ENCODE measurements at places on chromosomes 3 and 15.

GRCh38 chr3:43729707-43730414 is 39.1 kb downstream of the ABHD5 start:
- no peak for DNase-seq

DNA sequence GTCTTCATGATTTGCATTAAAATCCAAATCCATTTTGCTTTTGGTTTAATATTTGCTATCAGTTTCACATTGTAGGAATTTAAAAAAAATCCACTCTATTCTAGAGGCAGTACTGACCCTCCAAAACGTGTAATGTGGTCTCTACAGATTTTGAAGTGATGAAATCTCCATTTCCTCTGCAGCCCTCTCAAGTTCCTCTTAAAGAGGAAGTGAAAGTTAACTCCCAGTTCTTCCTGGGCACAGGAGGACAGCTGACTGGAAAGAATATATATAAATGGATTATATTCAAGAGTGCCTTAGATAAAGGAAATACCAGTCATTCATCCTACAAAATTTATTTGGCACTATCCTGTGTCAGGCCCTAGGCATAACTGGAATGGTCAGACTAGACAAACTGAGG is 83.5 kb upstream of the PLCL2 start:
- DNase-seq, result no peak

DNA sequence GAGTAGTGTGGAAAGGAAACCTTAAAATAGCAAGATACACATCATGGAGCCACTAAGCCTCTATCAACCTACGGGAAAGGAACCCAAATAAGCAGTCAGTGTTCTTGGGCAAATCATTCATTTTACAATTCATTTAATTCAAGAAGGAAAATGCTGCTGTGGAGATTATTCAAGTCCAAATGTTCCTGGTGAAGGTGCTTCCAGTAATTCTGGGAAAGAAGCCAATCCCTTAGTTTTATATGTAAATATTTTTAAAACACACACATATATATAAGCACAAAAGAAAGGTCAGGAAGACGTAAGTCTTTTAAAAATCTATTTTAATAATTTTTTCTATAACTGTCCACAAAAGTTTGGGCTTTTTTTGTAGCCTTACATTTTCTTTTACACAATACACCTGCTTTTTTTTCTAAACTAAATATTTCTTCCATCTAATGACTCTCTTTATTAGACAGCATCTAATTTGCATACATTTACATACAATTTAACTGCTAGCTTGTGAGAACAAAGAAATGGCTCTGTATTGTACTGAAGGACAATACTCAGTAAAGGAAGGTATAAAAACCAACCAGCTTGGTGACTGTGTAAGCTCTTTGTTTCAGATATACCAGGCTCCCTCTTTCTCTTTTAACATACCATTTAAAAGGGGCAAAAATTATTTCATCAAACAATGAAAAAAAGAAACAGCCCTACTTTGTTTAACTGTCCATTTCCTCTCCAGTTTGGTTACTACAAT is 269.5 kb downstream of the ZBTB20 start:
- DNase-seq, result no peak

- no peak for DNase-seq
Observed at GRCh38 chr3:17207019-17207418, 322.3 kb downstream of the PLCL2 start.

GRCh38 chr3:191331388-191331787 is 1.1 kb upstream of the UTS2B start:
- DNase-seq, result no peak

DNA sequence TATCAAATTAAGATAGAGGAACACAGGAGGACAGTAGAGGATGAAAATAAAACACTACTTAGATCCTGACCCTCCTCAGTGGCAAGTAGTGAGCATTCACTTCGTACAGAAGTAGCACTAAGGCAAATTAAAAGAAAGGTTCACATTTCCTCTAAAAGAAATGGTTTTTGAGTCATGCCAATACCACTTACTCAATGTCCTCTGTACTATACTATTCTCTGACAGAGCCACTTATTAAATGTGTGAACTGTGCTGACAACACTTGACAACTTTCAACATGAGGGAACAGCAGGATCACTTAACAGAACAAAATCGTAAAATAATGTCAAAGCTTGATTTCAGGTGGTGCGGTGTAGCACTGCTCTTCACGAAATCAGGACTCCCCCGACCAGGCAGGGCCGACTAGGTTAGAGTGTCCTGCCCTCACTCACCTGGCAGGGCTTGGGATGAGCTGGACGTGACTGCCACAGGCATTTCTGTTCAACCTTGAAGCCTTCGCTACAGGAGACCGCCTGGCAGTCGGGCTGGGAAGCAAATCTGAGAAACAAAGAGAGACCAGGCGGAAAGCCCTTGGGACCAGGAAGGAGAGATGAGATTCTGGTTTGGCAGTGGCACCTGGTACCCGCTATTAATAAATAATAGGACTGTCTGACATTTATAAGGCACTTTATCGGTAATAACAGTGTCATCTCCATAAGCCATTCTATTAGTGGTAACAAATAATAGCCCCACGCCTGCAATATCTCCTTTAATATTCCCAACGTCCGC is 611 bp upstream of the SLC27A2 start:
- no peak for DNase-seq

- DNase-seq, result no peak
Observed at GRCh38 chr3:77247061-77247460, 207.2 kb downstream of the ROBO2 start.

DNA sequence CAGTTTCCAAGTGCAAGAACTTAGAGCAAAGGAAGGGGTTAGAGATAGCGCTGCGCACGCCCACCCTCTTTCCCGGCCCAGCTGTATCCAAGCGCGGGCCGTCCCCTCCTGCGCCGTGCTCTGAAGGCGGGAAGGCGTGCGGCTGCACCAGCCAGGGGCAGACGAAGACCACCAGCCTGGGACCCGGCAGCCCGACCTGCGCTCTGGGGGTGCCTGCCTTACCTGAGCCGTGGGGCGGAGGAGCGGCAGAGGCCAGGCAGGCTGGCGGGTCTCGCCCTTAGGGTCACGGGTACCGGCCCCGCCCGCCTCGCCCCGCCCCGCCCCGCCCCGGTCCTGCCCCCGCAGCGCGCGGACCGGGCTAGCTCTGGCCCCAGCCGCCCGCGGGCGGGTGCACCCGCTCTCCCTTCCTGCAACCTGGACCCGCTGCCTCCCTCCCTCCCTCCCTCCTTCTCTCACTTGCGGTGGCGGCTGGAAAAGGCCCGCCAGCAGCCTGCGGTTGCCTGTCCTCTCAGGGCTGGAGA is at the start of gene WDR72:
Gene WDR72 (minus strand): TSS at position 253 of the 521 bp plus-strand sequence. CDS start 26,514 bp downstream, outside the sequence.
- no peak for DNase-seq

- no peak for DNase-seq
Observed at GRCh38 chr3:64144241-64144900, 80.9 kb downstream of the PRICKLE2 start.

DNA sequence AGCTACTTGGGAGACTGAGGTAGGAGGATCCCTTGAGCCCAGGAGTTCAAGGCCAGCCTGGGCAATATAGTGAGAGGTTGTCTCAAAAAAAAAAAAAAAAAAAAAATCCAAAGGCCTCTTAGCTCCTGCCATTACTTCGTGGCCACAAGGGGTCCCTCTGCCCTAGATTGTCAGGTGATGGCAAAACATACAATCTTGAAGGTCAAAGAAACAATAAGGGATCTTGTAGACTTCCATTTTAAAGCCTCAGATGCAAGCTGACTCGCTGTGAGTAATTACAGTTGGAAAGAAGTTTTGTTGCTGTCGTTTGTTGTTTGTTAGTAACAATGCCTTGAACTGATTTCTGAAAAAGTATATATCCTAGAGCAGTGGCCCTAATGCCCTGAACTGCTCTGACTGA is 55.9 kb upstream of the PLCL2 start:
- DNase-seq, result no peak

- DNase-seq, result no peak
Observed at GRCh38 chr3:27720899-27721716, 1.0 kb downstream of the EOMES start.

- DNase-seq, result no peak
Observed at GRCh38 chr3:52531860-52532516, 1.7 kb downstream of the NT5DC2 start.

DNA sequence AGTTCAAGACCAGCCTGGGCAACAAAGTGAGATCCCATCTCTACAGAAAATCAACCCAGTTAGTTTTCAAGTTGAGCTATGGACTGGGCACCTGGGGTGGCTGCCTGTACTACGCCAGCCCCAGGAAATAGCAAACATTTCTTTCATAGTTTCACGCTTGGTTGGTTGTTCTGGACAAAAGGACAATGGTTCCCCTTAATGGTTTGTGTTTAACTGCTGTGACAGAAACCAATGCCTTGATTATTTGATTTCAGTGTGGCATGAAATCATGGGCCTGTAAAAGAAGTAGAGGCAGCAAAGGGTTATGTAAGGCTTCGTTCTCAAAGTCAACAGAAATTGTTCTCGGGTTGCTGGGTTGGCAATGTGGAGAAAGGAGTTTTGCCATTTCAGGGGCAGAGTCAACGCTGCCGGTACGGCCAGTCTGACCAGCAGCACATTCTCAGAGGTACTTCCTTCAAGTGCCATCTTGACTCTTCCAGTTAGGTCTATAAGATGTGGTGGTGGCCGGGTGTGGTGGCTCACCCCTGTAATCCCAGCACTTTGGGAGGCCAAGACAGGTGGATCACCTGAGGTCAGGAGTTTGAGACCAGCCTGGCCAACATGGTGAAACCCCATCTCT is 12.7 kb downstream of the LCMT2 start:
- DNase-seq, result no peak

- DNase-seq, result no peak
Observed at GRCh38 chr15:80090879-80091503, 31.5 kb downstream of the ZFAND6 start.

GRCh38 chr3:8895829-8896228 is 67.4 kb downstream of the RAD18 start:
- no peak for DNase-seq

GRCh38 chr15:34716111-34716510 is 38.7 kb downstream of the GJD2 start:
- no peak for DNase-seq

DNA sequence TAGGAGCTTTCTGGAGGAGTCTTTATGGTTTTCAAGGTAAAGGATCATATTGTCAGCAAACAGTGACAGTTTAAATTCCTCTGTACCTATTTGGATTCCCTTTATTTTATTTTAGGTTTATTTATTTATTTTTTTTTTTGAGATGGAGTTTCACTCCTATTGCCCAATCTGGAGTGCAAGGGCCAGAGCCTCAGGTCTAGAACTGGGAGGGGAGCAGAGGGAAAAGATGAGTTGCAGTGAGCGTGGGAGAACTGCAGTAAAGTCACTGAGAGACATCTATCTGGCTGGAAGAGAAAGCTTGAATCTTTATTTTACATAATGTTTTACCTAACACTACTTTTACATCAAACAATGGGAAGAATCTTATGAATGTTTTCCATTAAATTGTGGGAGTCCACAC is 49.5 kb upstream of the GK5 start:
- no peak for DNase-seq

- DNase-seq, result no peak
Observed at GRCh38 chr15:28255965-28256364, 66.0 kb downstream of the HERC2 start.

- DNase-seq, result no peak
Observed at GRCh38 chr15:73620078-73620477, 13.1 kb downstream of the NPTN start.

- DNase-seq, result no peak
Observed at GRCh38 chr15:45606841-45607240, 19.7 kb downstream of the BLOC1S6 start.

- no peak for DNase-seq
Observed at GRCh38 chr15:90326441-90326840, 25.6 kb upstream of the ZNF774 start.

- DNase-seq, result no peak
Observed at GRCh38 chr15:29700296-29700695, 122.0 kb downstream of the TJP1 start.

- DNase-seq, result no peak
Observed at GRCh38 chr15:64263567-64263966, 92.4 kb downstream of the CSNK1G1 start.

DNA sequence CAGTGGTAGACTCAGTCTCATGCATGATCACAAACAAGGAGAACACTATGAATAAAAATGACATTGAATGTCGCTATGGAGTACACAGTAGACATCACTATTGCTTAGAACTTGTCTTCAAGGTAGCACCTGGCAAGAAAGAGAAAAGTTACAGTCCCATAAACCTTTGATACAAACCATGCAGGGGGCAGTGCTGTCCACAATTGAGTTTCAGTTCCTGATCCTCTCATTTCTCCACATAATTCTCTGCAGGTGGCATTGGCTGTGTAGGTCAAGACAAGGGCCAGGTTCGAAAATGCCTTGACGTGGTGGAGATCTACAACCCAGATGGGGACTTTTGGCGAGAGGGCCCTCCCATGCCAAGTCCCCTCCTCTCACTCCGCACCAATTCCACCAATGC is 47.9 kb downstream of the KBTBD12 start:
- no peak for DNase-seq

DNA sequence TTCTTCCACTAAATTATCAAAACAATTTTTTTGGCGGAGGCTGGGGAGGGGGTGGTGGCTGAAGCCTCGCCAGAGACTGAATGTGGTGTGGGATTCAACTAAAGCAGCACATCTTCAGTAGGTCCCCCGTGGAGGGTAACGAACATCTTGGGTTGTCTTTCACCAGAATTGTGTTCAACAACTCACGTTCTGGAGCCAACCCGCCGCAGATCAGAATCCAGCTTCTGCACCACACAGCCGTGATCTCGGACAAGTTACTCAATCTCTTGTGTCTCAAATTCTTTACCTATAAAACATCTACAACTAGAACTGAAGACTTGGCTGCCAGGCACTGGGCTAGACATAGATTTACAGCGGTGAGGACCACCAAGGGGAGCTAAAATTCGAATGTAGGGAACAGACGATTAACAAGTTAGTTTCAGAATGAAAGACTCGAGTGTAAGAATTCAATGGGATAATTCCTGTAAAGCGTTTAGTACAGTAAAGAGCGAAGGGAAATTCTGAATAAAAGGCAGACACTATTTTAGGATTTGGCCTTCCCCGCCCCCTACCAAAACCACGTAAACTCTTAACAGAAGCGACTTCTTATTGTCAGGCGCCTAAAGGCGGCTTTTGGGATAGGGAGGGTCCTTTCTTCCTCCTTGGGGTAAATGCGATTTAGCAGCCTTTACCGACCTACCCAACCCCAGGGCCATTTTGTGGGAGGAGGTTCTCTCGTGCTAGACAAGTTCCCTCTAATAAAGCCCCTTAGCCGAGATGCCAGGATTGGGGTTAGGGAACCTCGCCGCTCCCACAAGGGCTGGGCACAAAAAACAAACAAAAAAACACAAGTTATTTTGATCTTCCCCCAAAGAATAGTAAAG is 697 bp upstream of the RAB5A start:
- no peak for DNase-seq

GRCh38 chr15:35330916-35331315 is 215.0 kb downstream of the DPH6 start:
- no peak for DNase-seq

DNA sequence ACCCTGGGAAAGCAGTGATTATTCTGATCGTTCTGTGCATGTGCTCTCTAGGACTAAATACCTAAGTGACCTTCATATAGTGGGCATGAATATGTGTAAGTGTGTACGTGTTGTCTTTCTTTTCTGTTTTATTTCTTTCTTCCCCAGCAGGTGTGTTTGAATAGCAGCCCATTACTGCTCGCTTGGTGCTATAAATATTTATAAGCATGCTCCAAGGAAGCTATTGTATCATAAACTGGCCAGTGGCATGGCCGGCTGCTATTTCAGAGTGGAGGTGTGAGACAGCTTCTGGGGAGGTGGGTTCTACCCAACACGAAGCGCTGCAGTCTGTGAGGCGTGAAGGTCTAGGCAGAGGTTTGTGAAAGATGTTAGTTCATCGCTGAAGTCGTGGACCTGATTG is 641.8 kb downstream of the NTRK3 start:
- DNase-seq, result no peak

- no peak for DNase-seq
Observed at GRCh38 chr3:102484363-102484762, 49.5 kb downstream of the ZPLD1 start.
